Fibroblast of the aortic adventitia (primary cell): ENCODE measurements at places on chromosomes 1 and 21.

- no peak for DNase-seq
Measured at GRCh38 chr1:219988387-219988786, 57.9 kb downstream of the EPRS1 start.

- no peak for DNase-seq
Measured at GRCh38 chr1:8864713-8865344, 13.7 kb downstream of the ENO1 start.

DNA sequence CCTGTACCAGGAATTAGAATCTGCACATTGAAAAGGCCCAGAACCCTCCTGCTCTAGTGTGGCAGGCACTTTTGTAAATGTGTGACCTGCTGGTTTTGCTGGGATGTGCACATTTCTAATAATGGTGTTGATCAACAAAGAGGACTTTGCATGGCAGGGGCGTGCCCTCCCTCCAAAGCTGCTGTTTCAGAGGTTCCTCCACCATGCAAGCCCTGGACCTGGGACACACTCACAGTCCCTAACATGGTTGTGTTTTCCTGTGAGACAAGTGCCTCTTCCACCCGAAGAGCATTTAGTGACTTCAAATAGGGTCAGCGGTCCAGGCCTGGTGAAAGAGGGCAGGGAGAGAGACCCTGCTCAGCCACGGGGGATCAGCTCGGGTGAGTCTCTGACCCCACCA lies 28.1 kb downstream of the TENT5C start:
- no peak for DNase-seq

DNA sequence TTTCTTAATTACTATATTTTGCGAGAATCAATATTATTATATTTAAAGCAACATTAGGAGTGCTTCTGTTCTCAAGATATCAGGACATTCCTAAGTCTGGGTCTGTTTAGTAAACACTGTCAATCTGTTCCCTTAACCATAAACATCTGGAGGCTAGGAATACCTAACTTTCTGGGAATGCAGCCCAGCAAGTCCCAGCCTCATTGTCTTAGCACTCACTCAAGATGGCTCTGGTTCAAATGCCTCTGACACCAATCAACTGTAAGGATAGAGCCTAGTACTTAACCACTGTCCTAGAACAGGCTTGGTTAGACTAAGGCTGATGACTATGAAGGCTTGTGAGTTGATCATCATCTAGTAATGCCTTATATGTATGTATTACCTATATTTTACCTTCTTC lies 61.5 kb downstream of the TNN start:
- peak; percentile 84 for DNase-seq

DNA sequence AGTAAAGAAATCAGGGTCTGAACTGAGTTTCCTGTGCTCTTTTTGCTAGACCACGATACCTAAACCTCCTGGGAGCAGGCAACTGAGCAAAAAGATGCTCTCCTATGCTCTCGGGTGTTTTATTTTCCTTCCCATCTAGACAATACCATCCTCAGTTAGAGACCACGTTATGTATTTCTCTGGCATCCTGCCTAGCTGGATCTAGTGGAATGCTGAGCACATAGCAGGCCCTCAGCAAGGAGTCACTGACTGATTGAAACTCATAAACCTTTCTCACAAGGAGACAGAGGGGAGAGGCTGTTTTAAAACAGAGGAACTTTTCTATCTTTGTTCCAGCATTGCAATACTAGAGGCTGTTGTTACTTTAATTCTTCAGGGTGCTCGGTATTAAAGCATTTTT lies 168.0 kb downstream of the CYYR1 start:
- peak; percentile 37 for DNase-seq

DNA sequence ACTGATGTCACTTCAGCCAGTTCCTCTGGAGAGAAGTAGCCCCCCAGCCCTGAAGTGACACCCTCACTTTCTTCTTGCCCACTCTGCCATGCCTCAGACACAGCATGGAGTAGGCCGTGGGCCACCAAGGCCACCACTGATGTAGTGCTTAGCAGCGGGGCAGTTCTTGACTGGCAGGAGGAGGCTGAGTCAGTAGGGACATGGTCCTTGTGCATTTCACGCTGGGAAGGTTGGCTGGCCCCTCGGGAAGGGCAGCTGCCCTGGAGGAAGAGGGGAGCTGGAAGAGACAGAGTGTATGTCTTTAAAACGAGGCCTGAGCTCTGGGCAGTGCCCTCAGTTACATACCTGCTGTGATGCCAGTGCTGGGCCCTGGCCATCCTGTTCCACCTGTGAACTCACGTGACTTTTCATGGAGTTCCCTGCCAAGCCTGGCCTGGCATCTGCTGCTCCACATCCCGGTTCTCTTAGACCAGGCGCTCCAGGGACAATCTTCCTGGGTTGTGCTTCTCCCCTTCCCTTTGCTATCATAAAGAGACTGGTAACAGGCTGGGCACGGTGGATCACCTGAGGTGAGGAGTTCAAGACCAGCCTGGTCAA lies 158.6 kb upstream of the TMEM51 start:
- DNase-seq: no peak

DNA sequence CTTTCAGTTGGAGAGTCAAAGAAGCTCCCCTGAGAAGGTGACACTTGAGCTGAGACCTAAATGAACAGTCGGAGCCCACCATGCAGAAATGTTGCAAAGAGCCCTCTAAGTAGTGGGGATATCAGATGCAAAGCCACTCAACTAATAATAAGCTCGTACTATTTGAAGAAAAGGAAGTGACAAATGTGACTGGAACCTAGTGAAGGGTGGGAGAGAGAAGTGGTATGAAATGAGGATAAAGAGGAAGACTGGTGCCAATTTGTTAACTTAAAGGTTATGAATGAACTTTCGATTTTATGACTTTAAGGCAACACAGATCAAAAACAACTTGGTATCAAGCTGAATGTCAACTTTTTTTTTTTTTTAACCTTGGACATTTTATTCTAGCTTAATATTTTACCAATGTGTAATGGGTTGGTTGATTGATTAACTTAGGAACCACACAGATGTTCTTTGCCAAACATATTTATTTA lies 14.7 kb downstream of the LYPLAL1 start:
- DNase-seq: no peak

- DNase-seq: peak; percentile 97
Measured at GRCh38 chr21:26842974-26843932, 2.0 kb downstream of the ADAMTS1 start.

DNA sequence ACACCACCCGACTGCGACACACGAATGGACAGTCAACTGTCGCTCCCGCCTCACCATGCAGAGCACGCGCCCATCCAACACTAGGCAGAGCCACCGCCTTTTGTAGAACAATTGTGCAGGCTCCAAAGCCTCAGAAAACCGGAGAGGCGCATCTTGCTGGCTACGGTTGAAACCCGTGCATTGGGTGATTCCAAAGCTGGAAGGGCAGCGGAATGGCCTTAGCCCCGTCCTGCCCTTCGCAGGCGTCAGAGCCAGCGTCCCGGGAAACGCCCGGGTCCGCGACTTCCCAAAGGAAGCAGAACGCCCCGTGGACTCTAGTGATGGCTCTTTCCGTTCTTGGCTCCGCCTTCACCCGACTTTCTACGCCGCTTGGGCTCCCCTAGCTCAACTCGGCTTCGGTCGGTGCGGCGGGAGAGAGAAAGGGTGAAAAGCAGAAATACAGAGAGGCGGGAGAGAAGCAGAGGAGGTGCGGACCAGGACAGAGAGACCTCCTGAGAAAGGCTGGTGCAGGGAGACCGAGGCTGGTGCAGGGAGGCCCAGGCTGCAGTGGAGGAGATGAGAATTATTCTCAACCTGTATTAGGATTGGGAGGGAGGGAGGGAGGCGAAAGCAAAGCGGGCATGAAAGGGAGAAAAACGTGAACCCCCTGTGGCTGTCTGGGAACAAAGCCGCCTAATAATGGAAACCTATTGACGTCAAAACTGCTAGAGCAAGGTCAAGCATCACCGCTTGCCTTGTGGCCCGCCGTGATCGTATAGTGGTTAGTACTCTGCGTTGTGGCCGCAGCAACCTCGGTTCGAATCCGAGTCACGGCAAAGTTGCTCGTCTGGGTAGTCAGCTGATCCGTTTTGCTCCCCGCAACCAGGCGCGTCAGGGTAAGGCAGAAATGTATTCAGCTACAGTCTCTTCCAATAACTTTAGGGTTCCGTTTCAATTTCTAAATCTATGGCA lies 99.5 kb downstream of the PRKAB2 start:
- DNase-seq: no peak

- no peak for DNase-seq
Measured at GRCh38 chr1:216207154-216207553, 216.1 kb downstream of the USH2A start.

DNA sequence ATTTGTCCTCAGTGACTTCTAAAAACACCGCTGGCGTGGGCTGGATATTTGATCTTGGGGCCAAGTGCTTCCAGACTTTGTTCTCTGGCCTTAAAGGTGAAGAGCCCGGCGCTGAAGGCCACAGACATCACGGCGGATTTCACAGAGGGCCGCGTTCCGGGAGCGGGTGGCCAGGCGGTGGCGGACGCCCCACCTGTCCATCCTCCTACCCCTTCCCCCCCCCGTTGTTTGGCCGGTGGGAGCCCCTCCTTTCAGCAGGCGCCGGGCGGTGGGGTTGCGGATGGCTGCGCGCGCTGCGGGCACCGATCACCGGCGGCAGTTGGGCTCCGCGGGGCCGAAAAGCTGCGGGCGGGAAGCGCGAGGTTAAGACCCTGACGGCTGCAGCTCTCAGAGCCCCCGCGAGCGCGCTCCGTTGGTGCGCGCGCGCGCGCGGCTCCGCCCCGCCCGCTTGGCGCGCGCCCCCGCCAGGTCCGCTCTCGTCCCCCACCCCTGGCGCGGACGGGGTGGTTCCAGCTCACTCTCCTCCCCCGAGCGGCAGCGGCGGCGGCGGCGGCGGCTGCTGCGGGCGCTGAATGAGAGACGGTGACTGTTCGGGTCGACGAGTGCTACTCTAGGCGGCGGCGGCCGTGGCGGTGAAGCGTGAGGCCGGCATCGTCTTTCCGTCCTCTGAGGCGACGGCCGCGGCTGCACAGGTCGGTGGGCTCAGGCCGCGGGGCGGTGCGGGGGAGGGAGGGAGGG lies at the start of gene RALGPS2:
TSS of gene RALGPS2 (plus strand) at position 517 of the 738 bp plus-strand sequence. CDS start 51,521 bp downstream, outside the sequence.
- DNase-seq: peak; percentile 53

GRCh38 chr1:10113501-10113900 lies 80.7 kb downstream of the UBE4B start:
- DNase-seq: no peak

DNA sequence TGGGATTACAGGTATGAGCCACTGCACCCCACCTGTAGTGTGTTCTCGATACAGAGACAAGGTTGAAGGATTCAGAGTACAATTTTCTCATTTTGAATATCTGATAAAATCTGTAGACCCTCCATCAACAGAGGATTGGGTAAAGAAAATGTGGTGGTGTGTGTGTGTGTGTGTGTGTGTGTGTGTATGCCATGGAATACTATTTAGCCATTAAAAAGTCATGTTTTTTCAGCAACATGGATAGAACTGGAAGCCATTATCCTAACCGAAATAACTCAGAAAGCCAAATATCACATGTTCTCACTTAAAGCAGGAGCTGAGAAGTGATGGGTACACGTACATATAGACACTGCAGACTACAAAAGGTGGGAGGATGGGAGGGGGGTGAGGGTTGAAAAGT lies 57.9 kb downstream of the TRAF5 start:
- DNase-seq: no peak

GRCh38 chr1:226983247-226983991 lies 43.3 kb downstream of the COQ8A start:
- DNase-seq: no peak

- DNase-seq: peak; percentile 87
Measured at GRCh38 chr1:184075055-184076029, 23.8 kb downstream of the TSEN15 start.

- DNase-seq: no peak
Measured at GRCh38 chr21:37159053-37159776, 86.2 kb downstream of the TTC3 start.

DNA sequence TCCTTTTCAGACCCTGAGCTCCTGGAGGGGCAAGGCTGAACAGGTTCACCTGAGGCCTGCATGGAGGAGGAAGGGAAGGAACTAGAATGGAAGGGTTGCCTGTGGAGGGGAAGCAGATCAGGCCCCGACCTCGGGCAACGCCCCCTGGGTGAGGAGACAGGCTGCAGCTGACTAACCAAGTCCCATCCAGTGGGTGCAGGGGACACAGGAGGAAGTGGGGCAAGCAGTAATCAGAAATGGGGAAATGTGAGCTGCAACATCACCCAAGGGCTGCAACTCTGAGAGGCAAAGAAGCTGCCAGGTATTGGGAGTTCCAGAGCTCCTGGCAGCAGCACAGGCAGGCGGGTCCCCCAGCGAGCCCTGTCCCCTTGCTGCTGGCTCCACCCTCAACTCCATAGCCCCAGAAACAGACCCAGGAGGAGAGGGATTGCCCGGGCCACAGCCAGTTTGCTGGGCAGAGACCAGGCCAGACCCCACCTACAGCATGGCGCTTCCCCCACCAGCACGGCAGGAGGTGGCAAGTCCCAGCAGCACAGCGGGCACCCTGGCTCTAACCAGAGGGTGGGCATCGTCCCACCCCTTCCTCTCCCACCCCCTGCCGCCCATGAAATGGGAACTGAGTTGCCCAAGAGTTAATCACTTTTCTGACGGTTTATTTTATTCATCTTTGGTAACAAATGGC lies 38.5 kb downstream of the MRPL37 start:
- DNase-seq: no peak

DNA sequence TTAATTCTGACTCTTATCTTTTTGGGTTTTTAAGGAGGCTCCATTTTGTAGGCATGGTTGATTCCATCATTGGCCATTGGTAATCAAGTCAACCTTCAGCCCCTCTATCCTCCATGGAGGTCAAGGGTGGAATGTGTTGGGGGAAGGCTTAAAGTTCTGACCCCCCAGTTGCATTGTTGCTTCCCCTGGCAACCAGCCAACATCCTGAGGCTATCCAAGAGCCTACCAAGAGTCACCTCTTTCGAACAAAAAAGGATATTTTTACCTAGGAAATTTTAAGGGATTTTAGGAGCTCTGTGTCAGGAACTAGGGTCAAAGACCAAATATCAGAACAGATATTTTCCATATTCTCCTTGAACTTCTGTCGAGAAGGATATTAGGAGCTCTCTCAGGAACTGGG lies 251.8 kb downstream of the RYR2 start:
- DNase-seq: no peak

DNA sequence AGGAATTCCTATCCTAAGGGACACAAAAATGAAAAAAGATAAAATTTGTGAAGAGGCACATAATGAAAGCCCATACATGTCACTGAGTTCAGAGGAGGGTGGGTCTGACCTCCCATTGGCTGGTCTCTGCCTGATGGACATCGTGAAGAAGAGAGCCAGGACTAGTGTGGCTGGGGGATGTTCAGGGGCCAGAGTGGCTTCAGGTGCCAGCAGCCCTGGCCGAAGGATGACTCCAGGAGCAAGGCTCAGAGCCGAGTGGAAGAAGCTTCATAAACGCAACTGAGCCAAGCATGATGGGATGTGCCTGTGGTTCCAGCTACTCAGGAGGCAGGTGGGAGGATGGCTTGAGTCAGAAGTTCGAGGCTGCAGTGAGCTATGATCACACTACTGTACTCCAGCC lies 56.9 kb upstream of the ATP5PO start:
- DNase-seq: no peak
